ENCODE measurements at places on chromosomes 5 and 9.
A peak's percentile ranks its signal among the peaks of the same experiment; 100 is the strongest.

DNA sequence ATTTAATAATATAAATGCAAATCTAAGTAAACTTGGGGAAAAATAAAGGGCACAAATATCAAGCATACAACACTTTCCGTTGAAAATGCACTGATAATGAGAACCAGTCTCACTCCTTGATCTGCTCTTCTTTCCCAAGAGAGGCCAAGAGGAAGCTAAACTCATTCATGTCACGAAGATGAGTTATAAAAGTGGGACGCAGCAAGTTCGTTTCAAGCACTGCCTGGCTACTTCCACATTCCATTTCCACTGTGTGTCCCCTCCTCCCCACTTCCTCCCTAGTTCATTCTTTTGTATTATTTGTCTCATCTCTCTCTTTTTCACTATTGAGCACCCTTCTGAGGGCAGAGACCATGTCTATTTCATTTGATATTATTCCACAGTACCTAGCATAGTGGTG is 158.1 kb downstream of the SLC24A2 start:
- DNase-seq, result no peak

GRCh38 chr9:68500457-68501381 is 40.0 kb downstream of the TMEM252 start:
- no peak for DNase-seq

GRCh38 chr9:123438821-123439220 is 82.8 kb downstream of the CRB2 start:
- DNase-seq, result no peak

DNA sequence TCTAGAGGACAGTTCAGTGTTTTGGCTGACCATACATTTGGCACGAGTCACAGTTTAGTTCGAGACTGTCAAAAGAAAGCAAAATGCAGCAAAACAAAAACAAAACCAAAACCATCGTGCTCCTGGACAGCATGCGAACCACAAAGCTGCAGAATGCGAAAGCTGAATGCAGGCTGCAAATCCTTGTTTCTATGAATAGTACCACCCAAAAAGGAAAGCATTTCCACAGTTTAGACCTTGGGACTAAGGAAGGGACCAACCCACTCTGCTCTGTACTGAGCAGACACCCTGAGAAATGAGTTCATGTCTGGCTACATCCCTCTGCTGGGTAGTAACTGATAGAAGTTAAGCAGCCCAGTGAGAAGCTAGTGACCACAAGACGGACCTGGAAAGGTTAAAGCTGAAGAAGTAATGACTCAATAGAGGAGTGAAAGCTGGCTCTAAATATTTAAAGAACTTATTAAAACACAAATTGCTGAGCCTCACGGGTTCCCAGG is 3.9 kb downstream of the GCNT4 start:
- no peak for DNase-seq

DNA sequence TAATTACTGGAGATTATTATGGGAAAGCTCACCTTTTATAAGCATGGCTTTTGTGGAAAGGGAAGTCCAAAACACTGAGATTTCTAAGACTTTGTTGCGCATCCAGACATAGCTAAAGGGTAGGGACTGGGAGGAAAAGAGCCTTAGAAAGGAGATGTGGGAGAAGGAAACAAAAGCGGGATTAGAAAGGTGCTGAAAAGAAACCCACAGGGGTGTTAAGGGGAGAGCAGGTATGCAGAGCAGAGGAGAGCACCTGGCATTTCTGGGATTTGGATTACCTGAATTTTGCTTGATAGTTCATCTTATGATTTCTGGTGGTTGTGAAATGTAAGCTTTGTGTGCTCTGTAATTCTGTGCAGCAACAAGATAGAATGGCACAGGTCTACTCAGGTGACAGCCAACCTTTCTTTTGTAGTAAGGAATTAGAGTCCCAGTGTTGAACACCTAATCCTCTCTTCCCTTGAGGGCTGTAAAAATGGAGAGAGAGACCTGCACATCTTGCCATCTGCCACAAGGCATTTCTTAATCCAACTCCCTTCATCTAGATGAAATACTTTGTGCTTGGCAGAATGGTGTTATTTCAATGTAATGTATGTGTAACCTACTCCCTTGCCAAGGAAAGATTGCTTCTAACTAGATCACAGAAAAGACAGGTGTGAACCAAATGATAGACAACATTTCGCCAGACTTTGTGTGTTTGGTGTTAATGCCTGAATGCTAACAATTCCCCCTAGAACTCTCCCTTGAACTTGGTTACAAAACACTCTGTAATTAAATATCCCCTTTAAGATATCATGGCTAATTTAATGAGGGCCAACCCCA is 47.4 kb downstream of the ATPSCKMT start:
- DNase-seq, result no peak

DNA sequence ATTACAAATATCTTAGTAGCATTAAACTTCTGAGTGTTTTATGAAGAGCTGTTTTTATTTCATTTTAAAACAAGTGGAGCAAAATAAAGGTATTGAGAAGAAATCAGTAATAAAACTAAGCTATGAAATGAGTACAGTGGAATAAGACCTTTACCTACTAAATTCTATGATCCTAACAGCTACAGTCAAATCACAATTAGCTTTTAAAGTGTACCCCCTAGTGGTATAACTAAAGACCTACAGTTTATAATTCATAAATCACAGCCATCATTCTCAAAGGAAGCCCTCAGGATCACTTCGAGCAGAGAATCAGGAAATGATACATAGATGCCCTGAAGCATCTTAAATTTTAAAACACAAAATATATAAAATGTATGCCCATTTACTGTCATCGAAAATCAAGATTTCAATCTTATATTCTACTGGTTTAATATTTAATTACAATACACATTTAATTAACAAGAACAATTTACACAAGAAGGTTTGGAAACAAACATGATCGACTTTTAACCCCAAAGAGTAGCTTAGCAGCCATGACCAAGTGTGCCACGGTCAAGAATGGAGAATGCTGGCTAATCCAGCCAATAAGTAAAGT is 12.3 kb downstream of the CCNH start:
- DNase-seq, result peak; percentile 20
